ENCODE measurements at places on chromosomes 12 and 14.
A peak's percentile ranks its signal among the peaks of the same experiment; 100 is the strongest.

- DNase-seq: no peak
Measured at GRCh38 chr14:81384900-81385299, 15.2 kb downstream of the STON2 start.

GRCh38 chr14:51277753-51278415 is 37.8 kb downstream of the TMX1 start:
- no peak for DNase-seq

GRCh38 chr12:66438601-66439000 is 136.3 kb downstream of the HELB start:
- DNase-seq: no peak

DNA sequence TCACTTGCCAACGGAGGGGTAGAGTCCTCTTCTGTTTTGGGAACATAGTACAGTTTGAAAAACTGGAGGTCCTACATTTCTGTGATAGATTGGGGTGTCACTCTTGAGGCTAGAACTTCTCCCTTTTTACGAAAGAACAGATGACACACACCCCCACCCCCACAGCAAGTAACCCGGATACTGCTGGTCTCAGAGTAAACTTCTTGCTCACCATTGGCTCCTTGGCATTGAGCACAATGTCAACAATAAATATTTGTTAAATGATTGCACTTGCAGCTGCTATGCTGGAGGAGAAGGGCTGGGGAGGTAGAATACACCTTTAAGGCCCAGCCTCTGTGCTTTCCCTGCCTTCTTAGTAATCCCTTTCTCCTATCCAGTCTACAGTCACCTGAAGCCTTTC is 149.8 kb downstream of the TGFB3 start:
- DNase-seq: peak; percentile 43

- DNase-seq: no peak
Measured at GRCh38 chr14:55845963-55846825, 266.2 kb downstream of the KTN1 start.

GRCh38 chr12:114769634-114770033 is 85.7 kb upstream of the TBX3 start:
- no peak for DNase-seq

DNA sequence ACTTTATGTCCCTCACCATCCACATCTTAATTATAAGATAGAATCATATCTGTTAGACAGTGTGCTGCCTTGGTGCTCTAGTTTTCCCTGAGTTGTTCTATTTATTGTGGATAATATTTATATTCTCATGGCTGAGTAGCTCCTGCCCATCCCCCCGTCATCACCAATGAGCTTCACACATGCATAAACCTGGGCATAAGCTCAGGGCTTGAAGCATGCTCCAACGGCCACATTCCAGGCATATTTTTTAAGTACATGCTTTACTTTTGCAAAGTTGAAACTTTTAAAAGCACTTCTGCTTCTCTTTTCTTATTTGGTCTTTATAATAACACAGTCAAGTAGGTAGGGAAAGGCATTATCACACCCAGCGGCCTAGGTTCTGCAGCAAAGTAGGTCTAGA is 3.4 kb upstream of the FBXO34 start:
- DNase-seq: peak; percentile 22

DNA sequence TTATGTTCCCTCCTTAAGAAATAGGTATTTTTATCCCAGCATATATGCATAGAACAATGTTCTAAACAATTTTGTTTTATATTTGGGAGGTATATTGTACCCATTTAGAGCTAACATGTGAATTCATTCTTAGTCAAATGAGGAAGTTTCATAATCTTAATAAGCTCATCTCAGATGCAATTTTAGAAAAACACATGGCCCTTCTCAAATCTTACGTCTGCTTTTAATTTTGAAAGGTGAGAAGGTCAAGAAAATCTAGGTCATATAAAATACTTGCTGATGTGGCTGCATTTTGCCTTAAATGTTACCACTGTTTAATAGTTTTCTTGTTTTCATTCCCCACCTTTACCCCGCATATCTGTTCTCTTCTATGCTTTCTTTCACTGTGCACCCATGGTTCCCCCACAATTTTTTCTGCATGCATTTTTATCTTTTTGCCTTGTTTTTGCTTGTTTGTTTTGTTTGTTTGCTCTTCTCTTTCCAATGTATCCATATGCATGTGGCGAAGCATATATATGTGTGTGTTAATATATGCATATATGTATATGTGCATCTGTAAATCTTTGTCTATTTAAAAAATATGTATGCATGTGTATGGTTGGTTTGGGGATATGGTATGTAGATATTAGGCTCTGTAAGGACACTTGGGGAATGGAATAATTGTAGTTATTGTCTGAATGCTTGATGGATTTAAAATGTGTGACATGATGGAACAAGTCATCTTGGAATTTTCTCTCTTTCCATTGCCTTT is 317.1 kb downstream of the BCAT1 start:
- DNase-seq: no peak

DNA sequence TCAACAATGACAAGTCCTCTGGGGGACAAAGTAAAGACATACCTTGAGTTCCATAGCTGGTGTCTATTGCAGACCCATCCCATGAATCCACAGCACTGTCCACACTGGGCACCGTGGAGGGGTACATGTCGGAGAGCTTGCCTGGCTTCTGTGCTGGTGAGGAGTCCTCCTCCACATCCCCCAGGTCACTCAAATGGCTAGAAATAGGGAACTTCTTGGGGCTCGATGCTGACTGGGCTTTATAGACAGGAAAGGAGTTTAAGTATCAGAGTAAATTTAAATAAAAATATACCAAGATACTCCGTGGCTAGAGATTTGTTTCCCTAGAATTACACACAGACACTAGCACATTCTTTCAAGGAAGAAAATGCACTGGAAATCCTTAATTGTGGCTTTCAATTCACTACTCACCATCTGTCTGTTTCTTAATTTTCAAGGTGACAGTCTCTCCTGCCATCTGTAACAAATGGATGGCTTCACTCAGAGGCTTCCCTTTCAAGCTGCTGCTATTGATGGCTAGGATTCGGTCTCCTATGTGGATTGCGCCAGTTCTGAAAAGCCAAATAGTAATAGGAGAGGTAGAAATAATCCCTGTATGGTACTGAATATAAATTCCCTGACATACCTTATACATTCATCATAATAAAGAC is 90.1 kb downstream of the HELB start:
- DNase-seq: no peak

DNA sequence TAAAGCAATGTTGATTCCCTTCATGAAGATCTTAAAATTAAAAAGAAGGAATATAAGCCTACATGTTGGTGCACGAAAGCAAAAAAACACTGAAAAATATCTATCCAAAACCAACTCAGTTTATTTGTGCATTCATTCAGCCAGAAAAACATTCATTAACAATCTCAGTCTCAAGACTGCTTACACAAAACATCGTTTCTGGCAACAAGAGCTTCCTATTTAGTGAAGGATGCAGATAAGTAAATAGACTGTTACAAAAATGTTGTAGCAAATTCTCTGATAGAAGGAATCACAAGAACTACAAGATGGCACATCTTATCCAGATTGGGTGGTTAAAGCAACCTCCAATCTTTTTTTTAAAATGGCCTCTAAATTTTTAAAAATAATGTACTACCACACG is 69.7 kb upstream of the DCN start:
- no peak for DNase-seq

- no peak for DNase-seq
Measured at GRCh38 chr12:89357297-89357730, 5.0 kb upstream of the DUSP6 start.

GRCh38 chr12:51437431-51437830 is 12.8 kb downstream of the SLC4A8 start:
- DNase-seq: no peak

- no peak for DNase-seq
Measured at GRCh38 chr12:67578976-67579661, 69.4 kb upstream of the DYRK2 start.

DNA sequence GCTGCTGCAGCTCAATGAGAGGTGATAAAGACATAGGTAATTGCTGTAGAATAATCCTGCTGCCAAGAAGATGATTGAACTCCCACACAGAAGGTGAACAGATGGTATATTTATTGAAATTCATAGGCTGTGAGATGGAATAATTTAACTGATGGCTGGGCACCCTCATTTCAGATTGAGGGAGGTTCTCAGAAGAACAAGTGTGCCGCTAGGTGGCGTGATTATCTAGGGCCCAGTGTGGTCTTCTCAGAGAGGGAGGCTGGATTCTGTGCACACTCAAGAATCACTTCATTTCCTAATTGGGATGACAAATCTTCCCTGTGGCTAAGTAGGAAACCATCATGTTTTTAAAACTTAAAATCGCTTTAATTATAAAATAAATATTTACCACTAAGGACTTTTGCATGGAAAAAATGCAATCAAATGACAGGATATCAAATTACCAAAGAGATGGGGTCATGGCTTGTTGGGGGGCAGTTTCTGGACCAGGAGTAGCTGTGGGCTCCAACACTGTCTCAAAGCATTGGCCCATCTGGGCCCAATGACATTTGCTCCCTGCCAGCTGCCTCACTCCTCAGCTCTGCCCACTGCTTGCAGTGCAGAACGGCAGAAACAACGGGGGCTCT is 132.3 kb downstream of the SNAPC1 start:
- peak; percentile 63 for DNase-seq

- no peak for DNase-seq
Measured at GRCh38 chr14:50001999-50002925, 109.4 kb downstream of the ARF6 start.

DNA sequence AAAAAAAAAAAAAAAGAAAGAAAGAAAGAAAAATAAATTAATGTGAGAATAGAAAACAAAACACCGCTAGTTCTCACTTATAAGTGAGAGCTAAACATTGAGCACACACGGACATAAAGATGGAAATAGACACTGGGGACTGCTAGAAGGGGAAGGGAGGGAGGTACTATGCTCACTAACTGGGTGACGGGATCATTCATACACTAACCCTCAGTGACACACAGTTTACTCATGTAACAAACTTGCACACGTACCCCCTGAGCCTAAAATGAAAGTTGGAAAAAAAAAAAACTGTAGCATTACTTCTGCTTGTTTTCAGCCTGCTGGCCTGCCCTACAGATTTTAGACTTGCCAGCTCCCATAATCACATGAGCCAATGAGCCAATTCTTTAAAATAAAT is 10.5 kb upstream of the PRMT5 start:
- no peak for DNase-seq

DNA sequence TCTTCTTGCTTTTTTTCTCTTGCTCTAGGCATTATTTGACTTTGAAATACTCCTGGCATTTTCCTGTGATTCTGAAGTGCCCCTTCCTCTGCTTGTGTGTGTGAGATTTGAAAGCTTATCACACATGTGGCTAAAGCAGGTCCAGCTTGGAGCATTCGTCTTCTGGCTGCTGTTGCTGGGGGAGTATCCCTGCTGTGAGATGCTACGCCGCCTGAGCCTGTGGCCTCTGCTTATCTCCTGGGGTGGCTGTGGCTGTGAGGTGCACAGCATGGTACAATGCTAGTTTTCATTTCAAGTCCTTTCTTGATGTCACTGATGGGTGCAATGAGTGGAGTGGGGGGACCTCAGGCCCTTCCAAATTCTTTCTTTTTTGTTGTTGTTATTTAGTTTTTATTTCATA is 371.8 kb downstream of the ZFP36L1 start:
- DNase-seq: no peak

- no peak for DNase-seq
Measured at GRCh38 chr12:15996948-15997347, 85.8 kb downstream of the DERA start.

- no peak for DNase-seq
Measured at GRCh38 chr12:122158700-122159285, 15.2 kb downstream of the IL31 start.

DNA sequence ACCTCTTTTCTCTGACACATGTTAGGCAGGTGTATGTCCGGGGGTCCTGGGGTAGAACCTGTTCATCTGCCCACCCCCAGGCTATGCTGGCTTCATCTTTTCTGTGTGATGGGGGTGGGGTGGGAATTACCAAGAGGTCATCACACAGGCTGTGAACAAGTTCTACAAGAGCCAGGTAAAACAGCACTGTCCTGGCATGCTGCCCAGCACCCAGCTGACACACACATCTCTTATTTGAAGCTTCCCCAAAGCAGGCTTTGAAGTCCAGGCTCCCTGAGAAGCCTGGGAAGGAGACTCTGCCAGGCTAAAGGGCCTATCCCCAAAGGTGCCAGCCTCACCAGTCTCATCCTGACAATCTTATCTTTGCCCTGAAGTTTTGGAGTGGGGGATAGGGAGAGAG is 141.1 kb downstream of the ALG10 start:
- DNase-seq: no peak

DNA sequence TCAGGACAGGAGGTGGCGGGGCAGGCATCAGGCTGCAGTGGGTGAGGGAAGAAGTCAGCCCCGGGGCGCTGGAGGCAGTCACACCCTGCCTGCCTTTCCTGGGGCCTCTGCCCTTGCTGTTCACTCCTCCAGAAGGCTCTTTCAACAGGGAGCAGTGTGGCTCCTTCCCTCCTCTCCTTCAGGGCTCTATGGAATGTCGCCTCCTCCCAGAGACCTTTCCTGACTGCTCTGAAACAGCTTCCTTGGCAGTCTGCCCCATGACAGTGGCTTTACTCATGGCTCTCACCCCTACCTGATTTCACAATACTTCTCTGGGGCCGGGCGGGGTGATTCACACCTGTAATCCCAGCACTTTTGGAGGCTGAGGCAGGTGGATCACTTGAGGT is 7.1 kb downstream of the RHOF start:
- DNase-seq: peak; percentile 79

DNA sequence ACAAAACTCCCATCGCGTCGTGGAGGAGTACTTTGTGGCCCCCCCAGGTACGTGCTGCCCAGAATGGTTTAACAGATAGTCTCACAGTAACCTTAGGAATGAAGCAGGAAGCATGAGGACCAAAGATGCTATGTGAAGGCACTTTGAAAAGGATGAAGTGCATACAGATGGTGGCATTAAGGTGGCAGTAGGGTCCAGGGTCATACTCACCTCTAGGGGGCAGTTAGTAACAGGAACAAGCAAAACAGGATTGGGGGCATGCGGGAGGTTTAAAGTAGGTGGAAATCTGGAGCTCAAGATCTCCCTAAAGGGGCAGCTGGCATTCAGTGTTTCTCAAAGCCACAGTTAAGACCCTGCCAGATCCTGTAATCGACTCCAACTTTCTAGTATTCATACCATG is 10.9 kb downstream of the GATC start:
- DNase-seq: no peak

DNA sequence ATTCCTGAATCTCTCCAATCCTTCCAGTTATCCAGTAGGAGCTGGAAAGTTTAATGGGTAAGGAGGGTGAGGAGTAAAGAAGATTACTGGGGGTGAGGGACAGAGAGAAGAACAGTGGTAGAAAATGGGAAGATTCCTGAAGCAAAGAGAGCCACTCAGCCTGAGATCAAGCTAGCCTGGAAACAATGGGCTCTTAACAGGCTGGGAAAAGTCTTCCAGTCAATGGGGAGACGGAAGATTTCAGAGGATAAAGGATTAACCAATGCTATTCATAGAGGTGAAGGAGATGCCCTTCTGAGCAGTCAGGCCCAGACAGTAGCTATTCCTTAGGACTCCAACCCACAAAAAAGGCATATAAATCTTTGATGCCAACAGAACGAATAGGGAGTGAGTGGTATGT is 14.8 kb downstream of the GDF11 start:
- no peak for DNase-seq

Data from AG08396 (cell line).